NCI-H460 (cell line): ENCODE measurements at places on chromosomes 13 and 19. TPM values are rescaled to one million over a fixed set of nuclear protein-coding genes. Genes with fewer than 3 reads are reported as not detected.

- DNase-seq: no peak
Observed at GRCh38 chr19:4504891-4505569, 13.3 kb downstream of the PLIN4 start.

Gene RAX2
- not detected in 2 replicates for total RNA-seq

DNA sequence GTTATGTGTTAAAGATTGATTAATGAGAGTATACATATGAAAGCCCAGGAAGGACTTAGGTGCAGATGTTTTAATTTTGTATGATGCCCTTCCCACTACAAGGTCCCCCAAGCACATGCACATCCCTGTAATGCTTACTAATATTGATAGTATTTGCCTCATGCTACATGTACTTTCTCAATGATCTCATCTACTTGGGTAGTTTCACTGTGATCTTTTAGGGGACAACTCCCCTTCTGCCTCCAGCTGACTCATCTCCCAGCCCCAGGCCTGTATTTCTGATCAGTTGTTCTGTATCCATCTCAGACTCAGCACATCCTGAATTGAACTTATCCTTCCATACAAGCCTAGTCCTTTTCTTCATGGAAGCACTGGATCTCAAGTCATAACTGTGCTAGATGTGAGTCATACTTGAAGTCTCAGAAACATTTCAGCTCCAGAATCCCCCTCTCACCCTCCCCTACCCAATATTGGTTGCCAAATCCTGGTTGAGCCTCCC, 49.4 kb upstream of the INTS6 start:
- DNase-seq: no peak

DNA sequence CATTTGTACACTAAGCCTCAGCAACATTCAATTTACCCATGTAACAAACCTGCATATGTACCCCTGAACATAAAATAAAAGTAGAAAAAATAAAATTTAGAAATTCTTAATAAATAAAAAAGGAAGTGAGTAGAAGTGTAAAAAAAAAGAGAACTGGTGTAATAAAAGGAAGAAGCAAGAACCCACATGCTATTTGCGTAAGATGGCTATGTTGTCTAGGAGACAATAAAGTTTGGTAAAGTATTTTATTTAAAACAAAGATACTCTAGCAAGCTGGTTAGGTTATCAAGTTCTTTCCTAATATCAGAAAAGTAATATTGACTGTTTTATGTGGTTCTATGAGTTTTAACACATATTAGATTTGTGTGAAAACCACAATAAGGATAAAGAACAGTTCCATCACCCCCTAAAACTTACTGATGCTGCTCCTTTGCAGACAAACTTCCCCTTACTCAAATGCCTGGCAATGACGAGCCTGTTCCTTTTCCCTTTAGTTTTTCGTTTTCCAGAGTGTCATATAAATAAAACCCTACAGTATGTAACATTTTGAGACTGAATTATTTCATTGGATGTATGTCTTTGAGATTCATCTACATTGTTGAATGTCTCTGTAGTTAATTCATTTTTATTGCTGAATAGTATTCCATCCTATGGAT, 98.9 kb downstream of the TNFSF13B start:
- DNase-seq: no peak

DNA sequence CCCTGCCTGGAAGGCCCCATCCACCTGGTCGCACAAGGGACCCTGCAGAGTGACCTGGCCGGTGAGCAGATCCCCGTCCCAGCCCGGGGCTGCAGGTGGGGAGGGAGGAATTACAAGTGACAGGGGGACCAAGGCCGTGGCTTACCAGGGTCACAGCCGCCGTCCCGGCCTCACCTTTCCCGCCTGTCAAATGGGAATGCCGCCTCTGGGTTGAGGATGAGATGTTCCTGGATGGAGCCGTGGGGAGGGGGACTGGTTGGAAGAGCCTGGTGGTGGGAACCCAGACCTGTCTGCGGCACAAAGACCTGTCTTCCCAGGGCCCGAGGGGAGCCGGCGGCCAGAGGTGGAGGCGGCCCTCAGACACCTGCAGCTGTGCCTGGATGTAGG, 5.5 kb downstream of the PLK5 start:
- no peak for DNase-seq

Gene ZNF155
- 6.1 and 6.6 TPM in 2 replicates for total RNA-seq

Gene IGFL1
- total RNA-seq: not detected in 2 replicates

GRCh38 chr19:50723069-50723468, at the start of gene CLEC11A:
Gene CLEC11A (plus strand): TSS chr19:50723364. CDS start chr19:50723526, 162 bp downstream.
- no peak for DNase-seq

DNA sequence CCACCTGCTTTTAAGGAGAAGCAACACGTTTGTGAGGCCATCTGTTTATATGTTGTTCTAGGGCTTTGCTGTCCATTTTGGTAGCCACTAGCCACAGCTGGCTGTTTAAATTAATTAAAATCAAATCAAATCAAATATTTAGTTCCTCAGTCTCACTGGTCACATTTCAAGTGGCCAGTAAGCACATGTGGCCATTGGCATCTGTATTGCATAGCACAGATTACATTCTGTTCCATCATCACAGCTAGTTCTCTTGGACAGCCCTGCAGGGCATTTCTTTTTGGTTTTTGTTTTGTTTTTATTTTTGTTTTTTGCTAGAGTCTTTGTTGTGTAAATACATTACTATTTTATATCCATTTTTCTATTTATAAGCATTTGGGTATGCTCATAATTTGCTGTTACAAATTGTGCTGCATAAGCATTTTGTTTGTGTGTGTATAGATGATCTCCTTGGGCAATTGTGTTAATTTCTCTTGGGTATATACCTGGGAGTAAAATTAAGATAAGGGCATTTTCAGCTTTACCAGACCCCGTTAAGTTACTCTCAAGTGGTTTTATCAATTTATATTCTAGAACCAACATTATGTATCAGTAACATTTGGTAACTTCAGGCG, 31.3 kb downstream of the SAE1 start:
- no peak for DNase-seq

Gene C19orf67
- total RNA-seq: not detected in 2 replicates

Gene ZNF616
- total RNA-seq: 5.1 and 5.7 TPM in 2 replicates
